ENCODE measurements at places on chromosomes 13 and 19.

- DNase-seq, result no peak
These were observed 12.2 kb downstream of the TPM4 start for GRCh38 chr19:16088351-16089009.

GRCh38 chr19:50749490-50749889 is 20.8 kb upstream of the GPR32 start:
- no peak for DNase-seq

- DNase-seq, result no peak
These were observed 56.4 kb upstream of the GJB6 start for GRCh38 chr13:20288561-20288960.

DNA sequence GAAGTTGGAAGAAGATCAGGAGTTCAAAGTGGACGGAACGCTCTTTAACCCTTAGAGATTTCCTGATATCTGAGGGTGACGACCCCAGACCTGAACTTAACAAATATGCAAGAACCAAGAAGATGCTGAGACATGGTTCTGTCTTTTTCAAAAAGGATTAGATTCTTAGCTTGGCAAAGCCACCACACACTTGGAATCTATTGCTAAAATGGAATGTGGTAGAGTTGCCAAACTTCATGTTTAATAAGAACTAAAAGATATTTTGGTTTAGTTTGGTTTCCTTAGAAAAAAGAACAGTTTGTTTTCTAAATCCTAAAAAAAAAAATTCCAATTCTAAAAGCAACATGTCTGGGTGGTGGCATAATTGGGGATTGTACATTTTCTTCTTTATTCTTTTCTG is 29.5 kb downstream of the UNC13A start:
- DNase-seq, result no peak

- DNase-seq, result no peak
These were observed 68.4 kb downstream of the F2RL3 start for GRCh38 chr19:16957151-16957701.

DNA sequence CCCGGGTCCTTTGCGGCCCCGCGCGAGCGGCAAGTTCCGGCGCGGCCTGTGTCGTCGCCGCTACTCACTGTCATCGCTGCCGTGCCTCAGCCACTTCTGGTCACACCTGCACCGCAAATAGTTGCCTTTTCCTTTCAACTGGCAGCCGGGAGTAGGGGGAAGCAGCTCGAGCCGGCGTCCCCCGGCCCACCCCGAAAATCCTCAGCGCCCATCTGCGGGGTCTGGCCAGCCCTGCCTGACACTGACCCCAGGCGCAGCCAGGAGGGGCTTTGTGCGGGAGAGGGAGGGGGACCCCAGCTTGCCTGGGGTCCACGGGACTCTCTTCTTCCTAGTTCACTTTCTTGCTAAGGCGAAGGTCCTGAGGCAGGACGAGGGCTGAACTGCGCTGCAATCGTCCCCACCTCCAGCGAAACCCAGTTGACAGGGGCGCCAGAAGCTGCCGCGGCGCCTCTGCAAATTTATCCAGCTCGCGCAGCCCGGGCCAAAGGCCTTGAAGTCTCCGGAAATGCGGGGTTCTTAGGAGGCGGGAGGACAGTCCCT is 1.7 kb downstream of the PDX1 start:
- DNase-seq, result no peak

DNA sequence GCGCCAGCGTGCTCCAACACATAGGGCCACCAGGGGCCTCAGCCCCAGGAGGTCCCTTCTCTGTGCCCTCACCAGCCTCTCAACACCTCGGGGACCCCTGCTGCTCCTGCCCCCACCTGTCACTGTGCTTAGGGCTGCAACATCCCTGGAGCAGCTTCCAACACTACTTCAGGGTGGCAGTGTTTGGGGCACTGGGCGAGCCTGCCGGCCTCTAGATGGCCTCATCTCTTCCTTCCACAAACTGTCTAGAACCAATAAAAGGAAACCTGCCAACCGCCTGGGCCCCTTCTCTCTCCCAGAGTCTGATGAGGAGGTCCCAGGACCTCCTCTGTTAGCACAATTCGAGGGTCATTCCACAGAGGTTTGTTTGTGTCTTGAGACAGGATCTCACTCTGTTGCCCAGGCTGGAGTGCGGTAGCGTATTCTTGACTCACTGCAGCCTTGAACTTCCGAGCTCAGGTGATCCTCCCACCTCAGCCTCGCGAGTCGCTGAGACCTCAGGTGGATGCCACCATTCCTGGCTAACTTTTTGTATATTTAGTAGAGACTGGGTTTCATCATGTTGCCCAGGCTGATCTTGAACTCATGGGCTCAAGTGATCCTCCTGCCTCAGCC is 10.1 kb upstream of the SHD start:
- no peak for DNase-seq

DNA sequence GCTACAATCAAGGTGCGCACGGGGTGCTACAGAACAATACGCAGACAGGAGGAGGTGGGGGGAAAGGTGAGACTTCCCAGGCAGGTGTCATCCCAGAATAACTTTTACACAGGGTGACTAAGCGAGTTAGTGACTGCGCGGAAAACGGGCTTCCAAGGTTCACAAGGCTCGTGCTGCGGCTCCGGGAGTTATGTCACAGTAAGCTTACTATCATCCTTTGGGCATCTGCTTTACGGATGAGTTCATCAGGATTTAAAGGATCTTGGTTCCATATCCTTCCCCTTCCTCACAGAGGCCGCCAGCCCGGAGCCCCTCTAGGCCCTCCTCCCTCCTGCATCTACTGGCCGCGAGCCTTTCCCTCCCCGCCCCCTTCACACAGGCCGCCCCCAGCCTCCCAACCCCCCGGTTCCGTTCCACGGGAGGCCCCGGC is 474 bp upstream of the IFT88 start:
- peak; percentile 2 for DNase-seq

DNA sequence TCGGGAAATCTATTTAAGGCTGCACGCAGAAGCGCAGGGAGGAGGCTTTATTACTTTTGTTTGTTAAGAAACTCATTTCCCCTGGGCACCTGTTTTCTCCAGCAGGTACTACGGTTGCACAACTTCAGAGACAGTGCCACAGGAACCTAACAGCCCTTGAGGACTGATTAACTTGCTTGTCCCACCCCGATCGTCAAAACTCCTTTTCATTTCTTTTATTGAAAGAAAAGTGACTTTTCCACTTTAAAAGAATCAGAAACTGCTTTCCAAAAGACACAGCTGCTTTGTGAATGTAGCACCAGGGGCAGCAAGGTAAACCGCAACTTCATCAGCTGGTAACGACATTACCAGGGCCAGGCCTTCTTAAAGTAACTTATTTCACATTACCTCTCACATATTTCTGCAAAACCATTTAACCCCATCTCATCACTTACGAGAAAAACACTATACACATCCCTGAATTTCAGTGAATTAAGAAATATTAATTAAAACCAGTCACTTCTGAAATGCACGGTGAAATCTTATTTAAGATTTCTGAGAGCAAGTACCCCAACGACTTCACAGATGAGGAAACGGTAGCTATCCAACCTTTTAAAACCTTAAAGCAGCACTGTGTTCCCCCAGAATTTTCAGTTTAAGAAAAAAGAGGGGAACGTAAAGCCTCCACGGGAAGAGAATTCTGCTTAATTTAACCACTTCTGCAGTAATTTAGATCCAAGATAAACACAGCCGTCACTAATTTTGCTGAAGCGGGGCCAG is 1.4 kb downstream of the ANKRD10 start:
- no peak for DNase-seq

DNA sequence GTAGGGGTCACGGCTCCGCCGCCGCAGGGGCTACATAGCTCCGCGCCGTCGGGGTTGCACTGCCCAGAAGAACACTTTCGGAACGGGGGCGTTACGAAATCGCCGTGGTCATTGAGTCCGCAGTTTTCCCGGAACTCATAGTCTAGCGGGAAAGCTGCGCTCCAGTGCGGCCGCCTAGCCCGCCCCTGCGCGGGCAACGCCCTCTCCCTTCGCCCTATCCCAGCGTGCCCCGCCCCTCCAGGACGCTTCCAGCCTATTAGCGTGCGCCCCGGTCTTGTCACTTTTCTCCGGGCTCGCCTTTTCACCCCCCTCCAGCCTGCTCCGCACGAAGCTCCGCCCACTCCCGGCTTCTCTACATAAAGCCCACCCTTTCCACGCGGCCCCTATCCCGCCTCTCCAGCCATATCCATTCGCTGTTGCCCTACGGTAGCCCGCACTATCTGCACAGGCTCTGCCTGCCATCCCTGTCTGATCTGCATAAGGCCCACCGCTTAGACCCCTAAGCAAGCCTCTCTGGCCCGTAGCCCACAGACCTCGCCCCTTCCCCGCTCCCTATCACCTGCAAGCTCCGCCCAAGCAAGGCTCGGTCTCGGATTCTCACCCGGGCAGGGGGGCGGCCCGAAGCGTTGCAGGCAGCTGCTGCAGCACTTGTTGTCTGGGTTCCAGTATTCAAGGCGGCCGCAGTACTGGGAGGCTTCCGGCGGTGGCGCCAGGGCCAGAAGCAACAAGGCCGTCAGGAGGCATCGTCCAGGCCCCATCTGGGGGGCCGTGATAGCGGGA is 1.6 kb downstream of the IGFLR1 start:
- peak; percentile 82 for DNase-seq

- no peak for DNase-seq
These were observed 22.7 kb downstream of the CCNA1 start for GRCh38 chr13:36454987-36455386.

GRCh38 chr13:21672796-21673538 is 2.1 kb downstream of the FGF9 start:
- DNase-seq, result no peak

- no peak for DNase-seq
These were observed 170.6 kb downstream of the KCTD12 start for GRCh38 chr13:76715621-76716020.

GRCh38 chr13:54733639-54734038 is 1705.0 kb downstream of the OLFM4 start:
- no peak for DNase-seq

- no peak for DNase-seq
These were observed 54.8 kb downstream of the ABCC4 start for GRCh38 chr13:95246292-95247082.

DNA sequence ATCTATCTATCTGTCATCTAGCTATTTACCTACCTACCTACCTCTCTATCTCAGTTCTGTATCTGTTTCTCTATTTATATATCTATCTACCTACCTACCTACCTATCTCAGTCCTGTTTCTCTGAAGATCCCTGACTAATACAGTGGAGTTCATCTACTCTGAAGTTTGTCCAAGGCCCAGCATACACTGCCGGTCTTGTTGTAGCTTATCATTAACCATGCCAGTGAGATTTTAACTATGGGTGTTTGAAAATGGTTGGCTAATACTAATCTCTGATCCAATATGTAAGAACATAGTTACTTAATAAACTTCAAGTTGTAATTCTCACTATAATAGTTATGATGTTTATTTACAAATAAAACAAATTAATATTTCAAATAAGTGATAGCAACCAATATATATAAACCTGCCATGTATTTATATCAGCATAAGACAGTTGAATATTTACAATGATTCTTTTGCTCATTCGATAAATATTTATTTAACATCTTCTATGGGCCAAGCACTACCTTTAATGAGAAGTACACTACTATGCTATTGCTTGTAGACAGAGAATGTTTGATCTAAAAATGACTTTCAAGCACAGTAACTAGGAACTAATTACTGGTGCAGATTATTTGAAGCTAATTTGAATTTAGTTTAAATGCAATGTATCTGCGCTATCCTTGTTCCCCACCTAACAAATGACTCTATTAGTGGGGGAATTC is 242.1 kb downstream of the KLF5 start:
- DNase-seq, result no peak

GRCh38 chr19:2324220-2324948 is 4.0 kb downstream of the LSM7 start:
- no peak for DNase-seq

DNA sequence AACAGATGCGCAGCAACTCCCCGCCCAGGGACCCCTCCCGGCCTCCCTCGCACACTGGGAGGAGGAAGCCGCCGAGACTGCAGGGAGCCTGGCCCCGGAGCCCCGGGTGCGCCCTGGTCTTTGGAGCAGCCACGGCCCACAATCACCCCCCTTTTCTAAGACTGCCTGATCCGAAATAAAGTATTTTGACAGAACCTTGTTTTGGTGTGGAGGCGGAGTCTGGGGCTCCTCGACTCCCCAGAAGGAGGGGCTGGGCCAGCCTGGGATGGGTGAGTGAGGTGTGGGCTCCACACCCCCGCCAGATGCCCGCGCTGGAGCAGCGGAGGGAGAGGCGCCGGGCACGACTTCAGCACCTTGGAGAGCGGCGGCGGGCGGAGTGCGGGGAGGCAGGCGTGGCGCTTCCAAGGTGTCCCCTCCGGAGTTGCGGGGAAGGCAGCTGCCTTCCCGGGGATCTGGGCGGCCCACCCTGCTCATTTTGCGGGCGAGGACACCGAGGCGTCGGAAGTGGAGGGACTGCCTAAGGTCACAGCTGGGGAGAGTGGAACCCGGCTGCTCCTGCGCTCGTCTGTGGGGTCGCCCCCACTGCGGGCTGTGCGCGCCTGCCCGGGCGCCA is 9.4 kb downstream of the SIRT6 start:
- DNase-seq, result peak; percentile 10

DNA sequence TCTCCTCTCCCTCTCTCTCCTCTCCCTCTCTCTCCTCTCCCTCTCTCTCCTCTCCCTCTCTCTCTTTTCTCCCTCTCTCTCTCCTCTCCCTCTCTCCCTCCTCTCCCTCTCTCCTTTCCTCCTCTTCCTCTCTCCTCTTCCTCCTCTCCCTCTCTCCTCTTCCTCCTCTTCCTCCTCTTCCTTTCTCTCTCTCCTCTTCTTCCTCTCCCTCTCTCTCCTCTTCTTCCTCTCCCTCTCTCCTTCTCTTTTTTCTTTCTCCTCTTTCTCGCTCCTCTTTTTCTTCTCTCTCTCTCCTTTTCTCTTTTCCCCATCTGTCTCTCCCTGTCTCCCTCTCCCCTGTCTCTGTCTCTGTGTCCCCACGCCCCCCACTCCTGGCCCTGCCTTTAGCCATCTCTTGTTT is 136.7 kb downstream of the GGACT start:
- no peak for DNase-seq

GRCh38 chr13:49652355-49653305 is 24.3 kb downstream of the ARL11 start:
- no peak for DNase-seq

GRCh38 chr19:17755977-17756670 is 4.8 kb downstream of the FCHO1 start:
- no peak for DNase-seq

DNA sequence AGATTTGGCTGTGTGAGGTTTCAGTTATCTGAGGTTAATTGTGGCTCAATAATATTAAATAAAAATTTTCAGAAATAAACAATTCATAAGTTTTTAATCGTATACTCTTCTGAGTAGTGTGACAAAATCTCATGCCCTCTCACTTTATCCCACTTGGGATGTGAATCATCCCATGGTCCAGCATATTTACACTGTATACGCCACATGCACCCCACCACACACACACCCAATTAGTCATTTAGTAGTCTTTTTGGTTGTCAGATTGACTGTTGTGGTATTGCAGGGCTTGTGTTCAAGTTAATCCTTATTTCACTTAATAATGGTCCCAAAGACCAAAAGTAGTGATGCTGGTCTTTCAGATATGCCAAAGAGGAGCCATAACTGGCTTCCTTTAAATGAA is 66.4 kb upstream of the PCDH9 start:
- no peak for DNase-seq

Measured in stimulated activated CD4-positive, alpha-beta T cell treated with anti-CD3 and anti-CD28 coated beads, TNF-alpha, amount 100 ng/mL, for 1 hour (primary cell).